Mucosa of descending colon (tissue), 3 donors: ENCODE measurements at places on chromosomes 12 and 14. TPM values are rescaled to one million over a fixed set of nuclear protein-coding genes. Genes with fewer than 3 reads are reported as not detected.

GRCh38 chr14:92288994-92289660 is 33.8 kb upstream of the SLC24A4 start:
- DNase-seq: no peak

GRCh38 chr12:1013618-1014489 is 22.8 kb downstream of the ERC1 start:
- no peak for DNase-seq

DNA sequence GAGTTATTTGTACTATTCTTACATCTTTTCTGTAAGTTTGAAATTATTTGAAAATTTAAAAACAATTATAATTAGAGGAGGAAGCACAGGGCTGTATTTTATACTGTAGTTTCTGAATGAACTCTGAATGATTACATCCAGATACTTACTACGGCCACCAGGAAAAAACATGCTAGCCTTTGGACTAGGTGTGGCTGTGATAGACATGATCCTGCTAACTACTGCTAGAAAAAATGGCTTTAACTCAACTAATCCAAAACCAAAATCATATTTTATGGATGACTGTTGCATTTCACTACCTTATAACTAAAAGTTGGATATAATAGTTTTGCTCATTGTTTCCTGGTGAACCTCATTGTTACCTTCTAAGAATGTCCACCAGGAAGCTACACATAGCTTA is 15.1 kb upstream of the SLC25A3 start:
- no peak for DNase-seq

- no peak for DNase-seq
Measured at GRCh38 chr14:34501004-34501580, 38.4 kb downstream of the EAPP start.

GRCh38 chr14:72462056-72462455 is 431.8 kb downstream of the DPF3 start:
- no peak for DNase-seq

DNA sequence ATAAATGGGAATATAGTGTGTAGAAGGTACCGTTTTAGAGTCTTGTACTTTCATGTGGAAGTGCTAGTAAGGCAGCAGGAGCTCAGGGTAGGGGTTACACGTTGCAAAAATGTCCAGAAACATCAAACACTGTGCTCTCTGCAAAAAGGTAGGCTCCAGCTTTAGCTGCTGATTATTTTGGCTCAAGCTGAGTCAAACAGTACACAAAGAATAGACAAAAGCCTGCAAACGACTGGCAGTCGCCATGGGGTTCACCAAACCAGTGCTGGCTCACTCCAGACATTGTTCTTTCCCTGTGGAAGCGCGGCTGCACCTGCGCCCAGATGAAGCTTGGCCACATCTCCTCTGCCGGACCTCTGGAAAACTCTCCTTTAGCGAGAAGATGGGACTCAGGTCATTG is 45.3 kb upstream of the NAA30 start:
- no peak for DNase-seq

- DNase-seq: peak; percentile 32
Measured at GRCh38 chr14:61320806-61321384, 484 bp upstream of the PRKCH start.

GRCh38 chr14:69468949-69469348 is 15.6 kb upstream of the PLEKHD1 start:
- no peak for DNase-seq

DNA sequence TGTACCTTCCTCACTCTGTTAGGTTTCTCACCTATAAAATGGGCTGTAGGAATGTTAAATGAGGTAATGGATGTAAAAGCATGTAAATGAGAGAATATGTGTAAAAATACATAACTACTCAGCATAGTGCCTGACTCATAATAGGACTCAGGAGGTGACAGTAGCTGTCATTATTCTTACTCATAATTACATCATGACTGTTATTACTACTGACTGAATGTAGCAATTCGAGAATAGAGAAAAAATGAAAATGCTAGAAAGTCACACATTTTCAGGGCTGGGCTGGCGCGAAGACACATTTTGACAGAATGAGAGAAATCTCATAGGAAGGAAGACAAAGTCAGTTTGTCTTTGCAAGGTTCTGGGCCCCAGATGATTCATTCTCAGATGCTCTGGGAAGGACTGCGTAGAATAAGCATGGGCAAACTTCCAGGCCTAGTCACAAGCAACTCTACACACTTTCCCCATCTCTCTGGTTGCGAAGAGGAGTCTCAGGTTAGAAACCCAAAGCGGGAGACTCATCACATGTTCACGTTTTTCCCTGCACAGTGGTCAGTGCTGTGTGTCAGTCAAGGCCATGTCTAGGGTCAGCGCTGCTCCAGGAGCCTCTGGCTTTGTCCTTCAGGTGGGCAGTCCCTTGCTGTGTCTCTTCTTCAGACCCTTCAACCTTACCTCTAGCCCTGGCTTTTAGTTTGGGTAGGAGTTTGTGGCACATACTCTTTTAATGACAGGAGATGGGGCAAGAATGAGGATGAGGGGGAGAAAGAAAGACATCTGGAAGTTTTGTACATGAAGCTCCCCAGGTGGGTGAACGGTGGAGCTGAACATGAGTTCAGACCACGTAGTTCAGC is 8.4 kb downstream of the GPRC5A start:
- no peak for DNase-seq

GRCh38 chr14:100340423-100340813 is 17.3 kb downstream of the SLC25A47 start:
- no peak for DNase-seq

Gene SLC10A1
- not detected for total RNA-seq

Gene TMEM233
- total RNA-seq: 0.27 TPM

Gene JDP2
- total RNA-seq: 17.7 TPM

Gene TSPAN11
- 19.9 TPM for total RNA-seq

Gene RBP5
- 3.8 TPM for total RNA-seq

Gene PLCZ1
- not detected for total RNA-seq

Gene RPL10L
- total RNA-seq: 15.8 TPM

Gene PLEK2
- 30.8 TPM for total RNA-seq
